ENCODE measurements at places on chromosomes 7 and 10.

DNA sequence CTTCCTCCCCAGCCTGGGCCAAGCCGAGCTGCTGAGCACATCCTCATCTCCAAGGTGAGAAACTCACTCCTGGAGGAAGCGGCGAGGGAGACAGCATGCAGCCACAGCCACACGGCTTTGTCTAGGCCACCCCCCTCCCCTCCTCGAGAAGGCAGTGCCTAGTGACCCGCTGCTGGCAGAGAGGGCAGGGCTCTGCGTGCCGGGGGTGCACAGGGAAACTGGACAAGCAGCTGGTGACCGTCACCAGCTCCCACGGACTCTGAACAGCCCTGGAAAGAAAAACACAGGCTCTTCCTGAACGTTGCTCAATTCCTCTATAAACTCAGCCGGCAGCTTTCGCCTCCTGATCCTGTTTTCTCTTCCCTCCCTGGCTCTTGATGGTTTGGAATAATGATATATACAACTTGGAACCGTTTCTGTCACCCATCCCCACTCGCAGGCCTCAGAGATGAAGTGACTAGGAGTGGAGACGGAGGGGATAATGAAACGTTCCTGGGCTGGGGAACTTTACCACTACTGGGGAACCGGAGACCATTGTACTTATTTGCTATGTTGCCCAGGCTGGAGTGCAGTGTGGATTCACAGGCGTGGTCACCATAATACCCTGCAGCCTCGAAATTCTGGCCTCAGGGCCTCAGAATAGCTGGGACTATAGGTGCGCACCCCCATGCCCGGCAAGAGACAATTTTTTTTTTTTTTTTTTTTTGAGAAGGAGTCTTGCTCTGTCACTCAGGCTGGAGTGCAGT is 19.3 kb downstream of the PAPOLB start:
- no peak for DNase-seq

DNA sequence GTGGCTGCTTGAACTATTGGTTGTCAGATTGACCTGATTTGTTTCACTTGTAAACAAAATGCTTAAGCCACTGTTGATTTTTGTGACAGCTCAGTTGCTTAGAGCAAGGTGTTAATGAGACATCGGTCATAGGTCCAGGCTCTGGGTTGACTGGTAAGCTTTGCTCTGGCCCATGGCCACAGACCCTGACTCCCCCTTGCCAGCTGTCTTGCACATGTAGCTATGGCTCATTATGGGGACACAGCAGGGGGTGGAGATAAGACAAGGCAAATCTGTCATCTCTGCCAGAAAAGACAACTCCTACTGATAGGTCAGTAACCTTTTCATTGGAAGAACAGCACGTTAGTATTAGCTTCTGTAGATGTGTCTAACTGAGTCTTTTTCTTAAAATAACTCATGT is 95.3 kb downstream of the KAT6B start:
- DNase-seq = no peak

DNA sequence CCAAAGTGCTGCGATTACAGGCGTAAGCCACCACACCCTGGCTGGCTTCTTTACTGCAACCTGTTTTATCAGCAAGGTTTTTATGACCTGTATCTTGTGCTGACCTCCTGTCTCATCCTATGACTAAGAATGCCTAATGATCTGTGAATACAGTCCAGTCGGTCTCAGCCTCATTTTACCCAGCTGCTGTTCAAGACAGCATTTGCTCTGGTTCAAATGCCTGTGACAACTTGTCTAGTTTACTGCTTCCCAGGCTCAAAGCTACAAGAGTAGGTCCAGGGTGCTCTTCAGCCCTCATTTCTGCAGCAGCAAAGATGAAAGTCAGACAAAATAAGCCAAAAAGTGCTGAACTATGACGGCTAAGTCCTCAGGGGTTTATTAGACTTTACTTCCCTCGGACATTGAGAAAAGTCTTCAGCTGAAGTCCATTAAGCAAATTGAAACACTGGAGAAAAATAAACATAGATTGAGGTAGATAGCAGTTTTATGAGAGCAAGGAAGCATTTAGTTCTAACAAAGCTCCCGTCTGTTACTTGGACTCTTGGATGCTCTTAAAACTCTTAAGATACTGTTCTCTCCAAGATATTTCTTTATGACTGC is 12.5 kb upstream of the LYZL1 start:
- DNase-seq = no peak

DNA sequence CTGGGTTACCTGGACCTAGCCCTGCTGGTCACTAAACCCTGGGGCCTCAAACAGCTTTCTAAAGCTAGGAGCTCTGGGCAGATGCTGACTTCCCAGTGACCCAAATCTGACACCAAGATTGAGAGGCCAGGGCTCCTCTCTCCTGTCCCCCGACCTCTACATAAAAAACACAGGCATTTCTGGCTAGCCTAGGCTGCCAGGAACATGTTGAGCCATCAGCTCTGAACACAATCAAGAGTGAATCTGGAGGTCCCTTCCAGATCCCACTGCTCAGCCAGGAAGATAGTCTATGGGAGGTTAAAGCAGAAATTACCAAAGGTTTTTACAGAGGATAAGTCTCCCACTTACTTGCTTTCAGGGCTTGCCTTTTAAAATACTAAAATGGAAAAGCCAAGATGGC is 22.1 kb upstream of the PDE1C start:
- no peak for DNase-seq

- DNase-seq = no peak
Measured at GRCh38 chr10:61761825-61762217, 99.1 kb downstream of the CABCOCO1 start.

DNA sequence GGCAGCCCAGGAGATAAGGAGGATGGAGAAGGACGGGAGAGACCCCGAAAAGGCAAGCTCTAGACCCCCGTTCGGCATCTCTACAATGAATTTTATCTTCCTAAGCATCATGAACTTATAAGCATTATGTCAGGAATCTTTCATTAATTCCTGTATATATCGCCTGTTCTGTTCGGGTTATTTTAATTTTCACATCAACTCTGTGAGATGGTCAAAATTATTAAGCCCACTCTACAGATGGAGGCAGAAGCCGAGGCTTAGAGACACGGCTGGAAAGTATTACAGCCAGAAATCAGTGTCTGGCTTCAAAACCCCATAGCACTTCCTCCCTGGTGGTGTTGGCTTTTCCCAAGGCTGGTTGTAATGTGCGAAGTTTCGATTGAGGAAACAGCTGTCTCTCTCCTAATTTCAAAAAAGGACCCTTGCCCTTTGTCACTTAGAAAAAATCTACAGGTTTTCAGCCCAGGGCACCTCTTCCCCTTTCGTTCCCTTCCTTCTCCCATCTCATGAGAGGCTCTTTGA is 1.5 kb upstream of the GRM8 start:
- DNase-seq = no peak

DNA sequence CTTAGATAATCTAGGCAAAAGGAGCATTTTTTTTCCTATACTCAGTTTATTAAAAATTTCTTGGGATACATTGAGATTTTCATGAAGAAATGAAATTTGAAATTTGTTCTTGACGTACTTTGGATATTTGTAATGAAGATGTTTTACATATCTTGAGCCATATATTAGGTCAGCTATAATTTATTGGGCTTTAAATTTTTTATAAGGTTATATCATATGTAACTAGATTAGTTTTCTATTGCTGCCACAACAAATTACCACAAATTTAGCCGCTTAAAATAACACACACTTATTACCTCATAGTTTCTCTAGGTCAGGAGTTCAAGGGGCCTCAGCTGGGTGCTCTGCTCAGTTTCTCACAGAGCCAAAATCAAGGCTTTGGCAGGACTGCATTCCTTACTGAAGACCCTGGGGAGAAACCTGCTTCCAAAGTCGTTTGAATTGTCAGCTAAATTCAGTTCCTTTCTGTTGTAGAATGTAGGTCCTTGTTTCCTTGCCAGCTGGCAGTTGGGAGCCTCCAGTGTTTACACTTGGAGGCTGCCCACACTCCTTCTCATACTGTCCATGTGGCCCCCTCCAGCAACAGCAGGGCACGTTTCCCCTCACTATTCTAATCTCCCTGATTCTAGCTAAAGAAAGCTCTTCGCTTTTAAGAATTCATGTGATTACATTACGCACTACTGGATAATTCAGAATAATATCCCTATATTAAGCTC is 42.6 kb upstream of the DNAH11 start:
- DNase-seq = no peak

GRCh38 chr10:23310404-23310803 is 34.2 kb downstream of the C10orf67 start:
- DNase-seq = no peak

GRCh38 chr7:101399759-101400158 is 37.1 kb downstream of the COL26A1 start:
- no peak for DNase-seq

DNA sequence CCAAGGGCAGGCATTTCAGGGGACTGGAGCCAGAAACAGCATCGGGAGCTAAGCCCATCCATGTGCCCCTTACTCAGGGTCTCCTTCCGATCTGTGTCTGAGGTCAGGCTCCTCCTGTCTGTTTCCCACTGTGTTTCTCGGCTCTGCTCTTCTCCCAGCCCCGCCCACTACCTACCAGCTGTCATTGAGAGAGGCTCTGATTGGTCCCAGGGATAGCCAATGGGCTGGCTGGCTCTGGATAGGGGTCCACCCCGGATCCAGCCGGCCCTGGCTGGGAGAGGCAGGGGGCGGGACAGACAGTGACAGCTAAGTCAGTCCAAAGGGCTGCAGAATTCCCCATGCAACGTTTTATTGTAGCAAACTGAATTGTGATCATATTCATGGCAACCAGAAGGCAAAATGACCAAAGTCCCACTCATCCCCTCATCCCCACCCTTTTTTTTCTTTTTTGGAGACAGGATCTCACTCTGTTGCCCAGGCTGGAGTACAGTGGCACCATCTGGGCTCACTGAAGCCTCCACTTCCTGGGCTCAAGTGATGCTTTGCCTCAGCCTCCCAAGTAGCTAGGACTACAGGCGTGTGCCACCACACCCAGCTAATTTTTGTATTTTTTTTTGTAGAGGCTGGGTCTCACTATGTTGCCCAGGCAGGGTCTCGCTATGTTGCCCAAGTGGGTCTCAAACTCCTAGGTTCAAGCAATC is 76.3 kb downstream of the CLIP2 start:
- no peak for DNase-seq

DNA sequence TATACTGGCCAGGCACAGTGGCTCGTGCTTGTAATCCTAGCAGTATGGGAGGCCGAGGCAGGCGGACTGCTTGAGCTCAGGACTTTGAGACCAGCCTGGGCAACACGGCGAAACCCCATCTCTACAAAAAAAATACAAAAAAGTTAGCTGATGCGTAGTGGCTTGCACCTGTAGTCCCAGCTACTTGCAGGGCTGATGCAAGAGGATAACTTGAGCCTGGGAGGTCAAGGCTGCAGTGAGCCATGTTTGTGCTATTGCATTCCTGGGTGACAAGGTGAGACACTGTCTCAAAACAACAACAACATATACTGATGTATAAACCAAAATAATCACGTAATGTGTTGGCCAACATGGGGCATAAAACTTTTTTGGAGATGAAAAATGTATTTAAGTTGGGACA is 6.4 kb upstream of the NPM3 start:
- no peak for DNase-seq

GRCh38 chr7:97623333-97623732 is 108.6 kb upstream of the TAC1 start:
- no peak for DNase-seq

- DNase-seq = no peak
Measured at GRCh38 chr10:20959242-20959641, 62.1 kb upstream of the NEBL start.

- no peak for DNase-seq
Measured at GRCh38 chr7:113875224-113875623, 43.6 kb downstream of the PPP1R3A start.

GRCh38 chr7:17520941-17521340 is 222.5 kb downstream of the AHR start:
- DNase-seq = no peak

DNA sequence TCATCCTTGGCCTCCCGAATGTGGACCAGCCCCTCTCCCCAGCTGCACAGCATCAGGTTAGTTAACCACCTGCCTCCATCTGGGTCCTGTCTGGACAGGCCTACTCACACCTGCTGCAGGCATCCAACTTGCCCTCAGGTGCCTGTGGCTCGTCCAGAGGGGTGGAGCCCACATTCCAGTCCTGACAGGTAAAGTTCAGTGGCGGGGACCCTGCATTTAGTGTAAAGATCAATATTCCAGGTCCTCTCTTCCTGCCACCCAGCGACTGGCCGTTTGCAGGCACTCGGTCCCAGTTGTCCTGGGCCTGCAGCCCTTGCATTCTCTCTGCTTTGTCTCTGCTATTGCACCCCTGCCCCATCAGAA is 15.0 kb downstream of the HTRA1 start:
- no peak for DNase-seq

GRCh38 chr10:72079356-72079755 is 9.0 kb downstream of the SPOCK2 start:
- peak; percentile 85 for DNase-seq
